Natural killer cell (primary cell): ENCODE measurements at places on chromosomes 5 and 9. TPM values are rescaled to one million over a fixed set of nuclear protein-coding genes. Genes with fewer than 3 reads are reported as not detected.

GRCh38 chr9:110996436-110997220 is 41.6 kb downstream of the LPAR1 start:
- no peak for DNase-seq

DNA sequence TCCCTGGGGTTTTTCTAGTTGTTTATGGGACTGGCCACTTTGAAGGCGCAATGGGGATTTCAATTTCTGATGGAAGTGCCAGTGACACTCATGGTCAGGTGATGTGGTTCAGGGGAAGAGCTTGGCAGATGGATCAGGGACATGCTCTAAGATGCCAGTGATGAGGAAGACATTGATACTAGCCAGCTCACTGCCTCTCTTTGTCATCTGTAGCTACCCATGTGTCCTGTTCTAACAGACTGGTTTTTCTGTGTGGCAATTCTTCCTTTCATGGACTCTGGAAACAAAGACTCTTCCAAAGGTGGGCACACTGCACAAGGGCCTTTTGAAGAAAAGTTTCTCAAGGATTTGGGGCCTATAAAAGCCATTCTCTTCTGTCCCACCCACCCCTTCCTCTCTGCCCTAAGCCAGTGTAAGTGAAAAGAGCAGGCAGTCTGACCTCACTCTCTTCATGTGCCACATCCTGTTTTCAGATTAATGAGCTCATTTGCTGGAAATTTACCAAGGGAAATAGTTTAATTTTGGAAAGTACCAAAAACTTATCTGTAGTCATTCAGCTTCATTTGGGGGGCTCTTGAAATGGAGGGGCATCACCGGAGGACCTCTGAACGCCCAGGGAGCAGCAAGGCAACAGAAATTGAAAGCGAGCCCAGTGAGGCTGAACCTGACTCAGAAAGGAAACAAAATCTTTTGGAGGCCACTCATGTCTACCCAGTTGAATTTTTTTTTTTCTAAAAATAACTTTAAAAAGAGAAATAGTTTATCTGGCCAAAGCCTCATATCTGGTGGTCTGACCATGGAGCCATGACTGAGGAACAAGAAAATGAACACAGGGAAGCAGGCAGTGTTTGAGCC is 4.9 kb upstream of the TRAF1 start:
- peak; percentile 53 for DNase-seq

- DNase-seq = no peak
Measured at GRCh38 chr5:180098526-180098925, 27.0 kb upstream of the RNF130 start.

- DNase-seq = no peak
Measured at GRCh38 chr5:126070481-126070880, 352.7 kb upstream of the GRAMD2B start.

DNA sequence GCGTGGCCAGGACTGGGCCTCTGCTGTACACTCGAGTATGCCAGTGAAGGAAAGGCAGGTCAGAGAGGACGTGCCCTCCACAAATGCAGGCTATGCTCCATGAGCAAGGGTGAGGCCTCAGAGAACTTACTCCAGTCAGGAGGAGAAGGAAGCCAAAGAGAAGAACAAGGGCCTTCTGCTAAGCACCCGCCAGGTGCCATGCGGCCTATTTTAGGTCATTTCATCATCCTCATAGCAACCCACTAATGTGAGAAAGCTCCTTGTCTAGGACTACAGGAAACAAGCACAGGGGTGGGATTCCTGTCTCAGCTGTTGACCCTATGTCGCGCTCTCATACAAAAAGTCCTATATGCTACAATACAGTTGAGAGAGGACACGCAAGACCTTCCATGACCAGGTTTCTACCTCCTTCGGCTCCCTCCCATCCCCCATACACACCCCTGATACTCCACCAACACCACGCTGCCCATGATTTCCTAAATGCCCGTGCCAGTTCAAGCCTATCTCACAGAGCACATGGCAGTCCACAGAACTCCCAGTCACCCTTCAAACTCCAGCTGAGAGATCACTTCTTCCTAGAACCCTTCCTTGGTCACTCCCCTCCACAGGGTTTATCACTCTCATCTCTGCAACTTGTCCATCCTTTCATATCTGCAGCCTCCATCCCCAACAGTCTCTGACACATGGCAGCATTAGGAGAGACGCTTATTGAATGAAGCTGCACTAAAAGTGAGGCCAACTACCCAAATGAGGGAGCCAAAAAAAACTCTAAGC is 26.8 kb downstream of the PSMB7 start:
- DNase-seq = no peak

DNA sequence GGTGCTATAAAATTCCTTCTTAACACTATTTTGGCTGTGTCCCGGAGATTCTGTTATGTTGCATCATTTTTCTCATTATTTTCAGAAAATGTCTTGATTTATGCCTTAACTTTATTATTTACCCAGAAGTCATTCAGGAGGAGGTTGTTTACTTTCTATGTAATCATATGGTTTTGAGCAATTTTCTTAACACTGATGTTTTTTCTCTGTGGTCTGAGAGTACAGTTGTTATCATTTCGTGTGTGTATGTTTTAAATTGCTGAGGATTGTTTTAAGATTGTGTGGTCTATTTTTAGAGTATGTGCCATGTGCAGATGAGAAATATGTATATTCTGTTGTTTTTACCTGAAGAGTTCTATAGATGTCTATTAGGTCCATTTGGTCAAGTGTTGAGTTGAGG is 498.1 kb upstream of the ZNF608 start:
- no peak for DNase-seq

- DNase-seq = no peak
Measured at GRCh38 chr5:92328584-92329259, 945.6 kb upstream of the ARRDC3 start.

- no peak for DNase-seq
Measured at GRCh38 chr9:130782886-130783530, 52.0 kb upstream of the ABL1 start.

DNA sequence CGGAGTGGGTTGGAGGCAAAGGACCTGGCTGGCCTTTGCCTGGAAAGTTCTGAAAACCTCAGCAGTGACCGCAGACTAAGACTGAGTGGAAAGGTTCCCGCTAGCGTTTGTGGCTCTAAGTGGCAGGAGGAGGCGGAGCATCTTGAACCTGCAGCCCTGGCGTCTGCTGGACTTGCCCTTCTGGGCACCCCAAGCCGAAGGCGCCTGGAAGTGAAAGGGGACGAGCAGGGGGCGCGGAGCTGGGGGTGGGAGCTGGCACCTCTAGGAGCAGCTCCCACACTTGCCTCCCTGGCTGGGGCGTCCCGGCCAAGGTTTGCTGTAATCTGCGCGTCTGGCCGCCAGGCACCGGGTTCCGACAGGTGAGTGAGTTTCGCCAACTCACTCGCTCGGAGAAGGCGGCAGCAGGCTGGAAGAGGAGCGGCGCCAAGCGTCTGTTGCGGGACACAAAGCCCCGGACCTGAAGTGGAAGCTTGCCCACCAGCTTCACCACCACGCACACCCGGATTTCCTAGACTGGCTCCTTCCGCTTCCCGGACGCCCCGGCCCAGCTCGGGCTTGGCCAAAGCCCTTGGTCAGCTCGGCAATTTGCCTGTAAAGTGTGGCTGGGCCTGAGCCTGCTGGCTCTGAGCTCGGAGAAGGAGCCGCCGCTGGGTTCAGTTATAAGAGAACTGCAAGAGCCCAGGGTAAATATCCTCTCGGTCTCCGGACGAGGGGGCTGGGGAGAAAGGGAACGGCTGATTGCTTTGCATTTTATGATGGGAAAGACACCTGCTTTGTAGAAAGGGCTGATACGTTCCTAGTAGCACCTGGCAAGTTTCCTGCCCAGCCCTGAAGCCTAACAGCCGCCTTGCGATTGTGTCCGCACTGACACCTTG is at the start of gene GNA14:
Gene GNA14, minus strand, starts transcription at position 89 of the 875 bp plus-strand sequence. CDS start 529 bp downstream, outside the sequence.
- no peak for DNase-seq

DNA sequence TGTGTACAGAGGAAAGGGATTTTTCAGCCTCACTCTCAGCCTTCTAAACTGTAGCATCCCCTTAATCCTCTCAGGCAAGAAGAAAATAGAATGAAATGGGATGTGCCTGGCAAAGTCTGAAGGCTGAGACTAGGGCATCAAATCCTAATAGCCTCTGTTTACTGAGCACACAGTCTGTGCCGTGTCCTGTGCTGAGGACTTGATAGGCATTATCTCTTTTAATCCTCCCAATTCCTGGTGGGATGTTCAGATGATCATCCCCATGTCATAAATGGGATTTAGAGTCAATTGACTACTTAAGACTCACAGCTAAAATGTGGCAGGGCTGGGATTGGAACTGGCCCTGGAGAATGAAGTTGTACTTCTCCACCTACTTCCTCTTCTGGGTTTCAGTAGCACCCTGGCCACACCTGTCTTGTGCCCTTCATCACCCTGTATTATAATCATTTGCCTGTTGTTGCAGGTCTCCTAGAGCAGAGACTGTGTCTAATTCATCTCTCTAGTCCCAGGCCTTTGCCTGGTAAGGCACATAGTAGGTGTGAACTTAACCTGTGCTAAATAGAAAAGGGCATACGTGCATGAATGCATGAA is 81.0 kb downstream of the WWC1 start:
- DNase-seq = no peak

- DNase-seq = no peak
Measured at GRCh38 chr9:81146241-81146640, 543.1 kb downstream of the TLE1 start.

- no peak for DNase-seq
Measured at GRCh38 chr9:113482991-113483675, 19.6 kb downstream of the RGS3 start.

GRCh38 chr5:69368458-69369339 is 621 bp downstream of the AK6 start:
- peak; percentile 64 for DNase-seq

- no peak for DNase-seq
Measured at GRCh38 chr5:34005211-34005610, 2.6 kb downstream of the AMACR start.

DNA sequence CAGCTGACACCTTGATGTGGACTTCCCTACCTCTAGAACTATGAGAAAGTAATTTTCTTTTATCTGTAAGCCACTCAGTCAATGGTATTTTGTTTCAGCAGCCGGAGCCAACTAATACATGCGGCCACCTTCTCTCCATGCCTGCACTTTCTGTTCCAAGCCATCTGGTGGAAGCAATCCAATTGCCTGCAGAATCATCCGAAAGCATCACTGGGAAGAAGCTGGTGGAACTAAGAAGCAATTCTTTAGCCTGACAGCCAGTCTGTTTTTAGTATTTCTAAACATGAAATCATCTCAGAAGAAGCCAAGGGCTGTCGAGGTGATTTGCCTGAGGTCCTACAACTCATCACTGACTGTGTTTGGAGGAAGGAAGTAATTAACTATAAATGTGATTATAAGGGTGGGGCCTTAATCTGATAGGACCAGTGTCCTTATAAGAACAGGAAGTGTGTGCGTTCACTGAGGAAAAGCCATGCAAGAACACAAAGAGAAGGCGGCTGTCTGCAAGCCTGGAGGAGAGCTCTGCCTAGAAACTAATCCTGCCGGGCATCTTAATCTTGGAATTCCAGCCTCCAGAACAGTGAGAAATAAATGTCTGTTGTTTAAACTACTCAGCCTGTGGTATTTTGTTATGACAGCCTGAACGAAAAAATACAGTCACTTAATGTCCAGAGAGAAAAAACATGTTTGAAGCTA is 49.1 kb downstream of the NXNL2 start:
- DNase-seq = no peak

DNA sequence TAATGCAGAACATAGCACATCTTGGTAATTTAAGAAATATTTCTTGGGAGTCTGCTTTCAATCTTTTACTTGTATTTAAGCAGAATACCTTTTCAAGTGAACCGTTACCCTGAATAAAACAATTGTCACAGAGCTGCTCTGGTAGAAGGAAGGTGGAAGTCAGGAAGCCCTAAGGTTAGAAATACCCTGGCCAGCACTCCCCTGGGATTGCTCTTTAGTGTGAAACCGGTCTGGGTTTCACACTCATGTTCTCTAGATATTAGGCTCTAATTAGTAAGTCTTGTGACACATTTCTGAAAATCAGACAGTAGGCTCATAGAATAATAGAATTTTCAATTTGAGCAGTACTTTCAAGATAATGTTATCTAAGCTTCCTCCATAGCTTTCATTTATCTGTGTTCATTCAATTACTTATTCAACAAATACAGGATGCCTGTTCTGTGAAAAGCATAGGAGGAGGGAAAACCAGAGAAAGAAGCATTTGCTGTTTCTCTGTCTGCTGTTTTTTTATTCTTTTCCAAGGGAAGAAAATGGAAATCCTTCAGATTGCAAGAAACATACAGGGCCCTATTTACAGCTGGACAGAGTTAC is 825.5 kb downstream of the TLR4 start:
- DNase-seq = no peak

DNA sequence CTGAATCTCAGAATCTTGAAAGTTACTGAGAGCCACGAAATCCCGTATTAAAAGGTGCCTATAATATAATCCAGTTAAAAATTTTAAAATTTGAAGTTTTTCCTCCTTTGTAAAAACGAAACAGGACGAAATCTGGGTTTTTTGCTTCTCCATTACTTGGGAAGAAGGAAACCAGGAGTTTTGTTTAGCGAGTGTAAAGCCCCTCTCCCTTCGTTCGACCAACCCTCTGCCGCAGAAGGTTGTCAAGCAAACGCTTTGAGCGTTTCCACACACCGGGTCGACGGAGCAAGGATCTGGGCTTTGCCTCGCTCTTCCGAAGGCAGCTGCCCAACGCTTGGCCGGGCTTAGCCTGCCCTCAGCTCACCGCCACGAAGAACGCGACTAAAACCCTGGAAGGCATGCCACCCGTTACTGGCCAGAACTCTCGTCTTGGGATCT is 1.6 kb upstream of the FOXE1 start:
- no peak for DNase-seq

GRCh38 chr9:76037587-76038225 is 147.2 kb downstream of the PCSK5 start:
- DNase-seq = no peak

DNA sequence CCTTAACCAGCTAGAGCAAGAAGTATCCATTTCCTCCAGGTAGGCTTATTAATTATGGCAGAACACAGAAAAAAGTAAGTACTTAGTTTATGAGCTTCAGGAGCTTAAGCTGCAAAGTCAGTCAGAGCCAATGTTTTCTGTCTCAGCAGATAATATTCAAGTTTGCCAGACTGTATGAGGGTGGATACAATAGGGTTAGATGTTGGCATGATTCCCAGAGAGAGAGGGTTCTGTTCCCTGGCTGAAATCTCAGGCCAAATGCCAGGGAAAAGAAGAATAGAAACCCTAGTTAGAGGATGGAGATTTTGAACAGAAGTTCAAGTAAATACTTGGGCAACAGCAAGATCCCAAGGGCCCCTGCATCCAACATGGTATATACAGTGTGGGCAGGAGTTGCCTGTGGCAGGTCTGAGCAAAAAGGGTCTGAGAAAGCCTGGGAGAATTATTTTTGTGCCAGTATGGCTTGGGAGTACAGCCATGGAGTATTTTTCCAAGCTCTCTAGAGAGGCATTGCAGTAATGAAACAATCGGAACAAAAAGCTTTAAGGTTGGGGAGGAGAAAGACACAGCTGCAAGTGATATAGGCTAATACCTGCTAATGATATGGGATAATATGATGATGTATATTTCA is 31.0 kb upstream of the ISOC1 start:
- no peak for DNase-seq

- no peak for DNase-seq
Measured at GRCh38 chr9:121326130-121326838, 43.8 kb downstream of the STOM start.

The GLRA1 gene
- total RNA-seq = not detected

The EQTN gene
- not detected for total RNA-seq

The DIRAS2 gene
- not detected for total RNA-seq

The PCDHB8 gene
- not detected for total RNA-seq

The GABRA6 gene
- total RNA-seq = not detected

The SHISAL2B gene
- not detected for total RNA-seq

The ADRA1B gene
- total RNA-seq = not detected
